ENCODE measurements at places on chromosomes 1 and 21.

DNA sequence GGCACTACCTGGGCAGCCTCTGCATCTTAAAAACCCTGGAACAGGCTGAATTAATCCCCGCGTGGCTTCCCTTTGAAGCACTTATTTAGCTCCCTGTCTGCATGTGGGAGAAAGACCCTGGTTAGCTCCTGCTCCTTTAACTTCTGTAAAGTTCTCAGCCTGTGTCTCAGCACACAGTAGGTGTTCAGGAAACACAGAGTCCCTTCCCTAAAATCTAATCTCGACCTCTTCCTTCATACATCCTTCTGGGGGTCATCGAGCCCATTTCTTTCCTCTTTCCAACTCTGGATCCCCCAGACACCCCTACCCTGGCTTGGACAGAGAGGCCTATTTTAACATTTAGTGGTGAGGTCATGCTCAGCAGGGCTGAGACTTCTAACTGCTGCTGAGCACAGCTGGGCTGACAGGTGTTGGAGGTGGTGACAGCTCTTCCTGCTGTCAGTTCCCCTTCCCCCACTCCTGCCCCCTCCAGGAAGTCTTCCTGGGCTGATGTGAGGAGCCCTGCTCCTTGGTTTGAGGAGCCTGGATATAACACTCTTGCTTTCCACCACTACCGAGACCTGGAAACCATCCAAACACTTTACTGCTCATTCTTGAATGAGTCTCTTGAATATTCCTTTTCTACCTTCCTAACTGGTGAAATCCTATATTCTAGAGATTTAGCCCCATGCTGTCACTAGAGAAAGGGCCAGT lies 5.3 kb downstream of the E2F2 start:
- DNase-seq, result no peak

GRCh38 chr1:21919520-21919919 lies 17.6 kb downstream of the HSPG2 start:
- DNase-seq, result no peak

DNA sequence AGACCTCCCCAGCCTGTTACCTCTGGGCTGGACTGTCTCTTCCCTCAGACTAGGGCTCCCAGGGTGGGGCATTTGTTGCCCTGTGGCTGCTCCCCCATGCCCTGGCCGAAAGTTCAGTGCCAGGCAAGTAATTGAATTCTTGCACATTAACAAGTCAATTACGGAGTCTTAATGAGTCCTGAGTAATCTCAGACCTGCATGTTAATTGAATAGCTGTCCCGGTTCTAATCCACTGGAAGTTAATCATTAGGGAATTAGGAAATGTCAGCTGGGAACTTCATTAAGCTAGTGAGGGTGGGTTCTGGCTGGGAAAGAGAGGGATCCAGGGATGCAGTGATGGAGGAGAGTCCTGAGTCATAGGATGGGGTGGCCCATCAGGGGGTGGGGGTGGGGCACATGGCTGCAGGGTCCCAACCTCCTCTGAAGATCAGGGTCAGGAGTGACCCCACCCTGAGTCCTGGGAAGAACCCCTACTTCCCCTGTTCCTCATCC lies 47.1 kb upstream of the CSF3R start:
- no peak for DNase-seq

GRCh38 chr1:23051290-23051909 lies 32.1 kb downstream of the KDM1A start:
- DNase-seq, result no peak

- DNase-seq, result no peak
These were observed 310.2 kb downstream of the NTNG1 start for GRCh38 chr1:107450899-107451664.

DNA sequence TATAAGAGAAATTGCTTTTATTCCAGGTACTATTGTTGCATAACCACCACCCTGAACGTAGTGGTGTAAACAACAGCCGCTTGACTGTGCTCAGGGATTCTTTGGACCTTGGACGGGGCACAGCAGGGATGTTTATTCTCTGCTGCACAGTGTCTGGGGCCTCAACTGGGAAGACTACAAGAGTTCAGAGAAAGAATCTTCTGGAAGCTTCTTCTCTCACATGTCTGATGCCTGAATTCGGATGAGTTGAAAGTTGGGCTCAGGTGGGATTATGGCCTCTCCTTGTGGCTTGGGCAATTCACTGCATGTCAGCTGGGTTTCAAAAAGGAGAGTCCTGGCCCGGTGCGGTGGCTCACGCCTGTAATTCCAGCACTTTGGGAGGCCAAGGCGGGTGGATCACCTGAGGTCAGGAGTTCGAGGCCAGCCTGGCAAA lies 19.0 kb upstream of the SSBP3 start:
- no peak for DNase-seq

DNA sequence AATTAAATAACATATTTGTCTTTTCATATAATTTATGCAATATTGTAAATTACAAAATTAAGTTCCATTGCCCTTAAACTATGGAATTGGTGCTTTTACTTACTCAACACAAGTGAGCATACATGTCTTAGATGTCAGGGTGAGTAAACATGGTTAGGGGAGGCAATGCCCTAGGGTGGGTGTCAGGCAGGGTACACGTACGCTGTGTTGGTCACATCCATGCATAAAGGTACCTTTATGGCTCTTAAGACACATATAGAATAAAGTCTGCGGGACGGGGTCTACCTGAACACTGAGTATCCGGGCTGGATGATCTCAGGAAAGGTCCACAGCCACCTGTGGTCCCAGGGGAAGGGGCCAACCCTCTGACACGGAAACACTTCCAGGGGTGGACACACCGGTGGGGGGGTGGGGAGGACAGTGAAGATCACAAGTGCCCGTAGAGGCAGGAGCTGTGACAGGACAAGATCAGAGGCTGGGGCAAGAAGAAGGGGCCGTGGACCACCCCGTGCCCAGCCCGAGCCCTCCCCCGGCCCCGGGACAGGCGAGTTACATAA lies 720 bp downstream of the LIN9 start:
- no peak for DNase-seq

DNA sequence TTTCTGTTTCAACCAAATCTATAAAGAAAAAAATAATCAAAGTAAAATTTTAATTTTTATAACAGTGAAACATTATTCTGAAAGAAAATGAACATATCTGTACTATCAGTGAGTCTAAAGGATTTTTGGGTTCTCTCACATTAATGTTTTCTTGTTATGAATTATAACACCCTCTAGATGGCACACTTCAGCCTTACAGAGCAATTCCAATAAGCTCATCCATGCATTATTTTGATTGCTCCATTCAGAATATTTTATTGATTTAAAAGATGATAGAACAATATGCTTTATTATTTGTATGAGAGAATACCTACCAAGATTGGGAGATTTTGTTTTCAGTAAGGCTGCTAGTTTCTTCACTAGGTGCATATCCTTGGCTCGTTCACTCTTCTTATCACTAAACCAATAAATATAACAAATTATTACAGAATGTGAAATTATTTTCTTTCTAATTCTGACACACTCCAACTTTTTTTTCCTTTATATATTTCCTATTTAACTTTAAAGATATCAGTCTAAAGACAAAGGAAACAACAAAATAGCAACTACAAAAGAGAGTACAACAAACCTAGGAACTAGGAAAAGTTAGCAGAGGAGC lies 82.4 kb downstream of the RAB3GAP2 start:
- DNase-seq, result no peak

- DNase-seq, result peak; percentile 82
These were observed 64.0 kb downstream of the ADARB1 start for GRCh38 chr21:45138199-45139002.

DNA sequence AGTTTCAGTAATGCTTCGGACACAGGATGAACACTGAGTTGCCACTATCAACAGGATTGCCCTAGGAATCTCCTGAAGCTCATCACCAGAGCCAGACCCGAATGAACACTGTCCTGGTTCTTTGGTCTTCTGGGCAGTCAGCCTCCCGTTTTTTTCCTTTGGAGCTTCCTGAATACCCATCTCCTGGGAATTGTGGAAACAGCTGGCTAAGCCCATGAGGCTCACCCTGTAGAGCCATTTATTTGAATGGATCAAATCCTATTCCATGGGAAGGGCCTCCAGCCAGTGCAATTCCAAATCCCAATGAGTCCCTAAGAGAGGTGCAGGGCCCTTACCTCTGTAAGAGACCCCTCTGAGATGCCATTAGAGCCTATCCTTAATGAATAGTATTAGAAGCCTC lies 5.9 kb downstream of the RCSD1 start:
- no peak for DNase-seq

DNA sequence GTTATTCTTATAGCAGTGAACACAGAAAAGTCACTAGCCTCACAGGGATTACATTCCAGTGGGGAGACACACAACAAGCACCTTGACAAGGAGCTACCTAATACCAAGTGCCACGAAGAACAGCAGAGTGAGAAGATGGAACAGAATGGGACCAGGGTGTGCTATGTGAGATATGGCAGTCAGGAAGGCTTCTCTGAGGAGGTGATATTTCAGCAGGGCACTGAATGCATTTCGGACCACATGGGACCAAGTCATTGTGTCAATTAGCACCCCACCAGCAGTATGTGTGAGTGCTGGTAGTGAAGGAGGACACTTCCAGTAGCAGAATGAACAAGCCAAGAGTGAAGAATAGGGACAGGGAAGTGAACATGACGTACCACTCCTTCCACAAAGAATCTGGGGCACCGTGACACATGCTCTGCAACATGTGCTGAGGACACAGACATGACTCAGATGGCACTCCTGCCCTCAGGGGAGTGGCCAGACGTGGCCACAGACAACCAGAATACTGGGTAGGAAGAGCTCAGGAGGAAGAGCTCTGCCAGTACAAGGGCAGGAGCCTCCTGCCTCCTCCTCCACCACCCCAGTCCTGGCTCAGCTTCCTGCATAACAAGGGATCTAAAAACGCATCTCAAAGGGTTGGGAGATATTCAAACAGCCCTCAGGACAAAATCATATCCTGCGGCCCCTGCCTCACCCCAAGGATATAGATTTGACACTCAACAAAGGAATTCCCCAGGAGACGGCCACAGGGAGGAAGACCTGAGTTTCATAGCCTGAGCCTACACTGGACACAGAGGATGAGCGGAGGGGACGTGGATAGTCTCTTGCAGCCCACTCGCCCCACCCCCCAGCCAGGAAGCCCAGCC lies 102.5 kb downstream of the TRABD2B start:
- DNase-seq, result no peak

GRCh38 chr1:211236633-211237320 lies 22.4 kb upstream of the RCOR3 start:
- no peak for DNase-seq

GRCh38 chr21:39633770-39634181 lies 21.0 kb downstream of the B3GALT5 start:
- DNase-seq, result no peak

- no peak for DNase-seq
These were observed 131.9 kb upstream of the B3GALT2 start for GRCh38 chr1:193318347-193318746.

DNA sequence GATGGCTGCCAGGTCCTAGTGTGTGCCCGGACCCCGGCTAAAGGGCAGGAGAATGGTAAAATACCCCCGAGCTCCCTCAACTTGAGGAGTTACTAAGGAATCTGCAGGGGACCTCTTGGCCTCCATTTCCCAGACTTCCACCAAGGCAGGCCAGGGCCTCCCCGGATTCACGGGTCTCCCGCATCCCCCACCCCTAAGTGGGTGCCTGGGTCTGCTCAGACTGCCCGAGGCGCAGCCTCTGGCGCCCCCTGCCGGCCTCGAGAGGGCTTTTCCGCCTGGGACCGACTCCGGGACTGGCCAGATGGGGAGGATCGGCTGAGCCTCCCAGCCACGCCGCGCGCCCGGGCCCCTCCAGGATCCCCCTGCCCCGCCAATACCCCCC lies 1.7 kb downstream of the PLEKHG5 start:
- peak; percentile 78 for DNase-seq

DNA sequence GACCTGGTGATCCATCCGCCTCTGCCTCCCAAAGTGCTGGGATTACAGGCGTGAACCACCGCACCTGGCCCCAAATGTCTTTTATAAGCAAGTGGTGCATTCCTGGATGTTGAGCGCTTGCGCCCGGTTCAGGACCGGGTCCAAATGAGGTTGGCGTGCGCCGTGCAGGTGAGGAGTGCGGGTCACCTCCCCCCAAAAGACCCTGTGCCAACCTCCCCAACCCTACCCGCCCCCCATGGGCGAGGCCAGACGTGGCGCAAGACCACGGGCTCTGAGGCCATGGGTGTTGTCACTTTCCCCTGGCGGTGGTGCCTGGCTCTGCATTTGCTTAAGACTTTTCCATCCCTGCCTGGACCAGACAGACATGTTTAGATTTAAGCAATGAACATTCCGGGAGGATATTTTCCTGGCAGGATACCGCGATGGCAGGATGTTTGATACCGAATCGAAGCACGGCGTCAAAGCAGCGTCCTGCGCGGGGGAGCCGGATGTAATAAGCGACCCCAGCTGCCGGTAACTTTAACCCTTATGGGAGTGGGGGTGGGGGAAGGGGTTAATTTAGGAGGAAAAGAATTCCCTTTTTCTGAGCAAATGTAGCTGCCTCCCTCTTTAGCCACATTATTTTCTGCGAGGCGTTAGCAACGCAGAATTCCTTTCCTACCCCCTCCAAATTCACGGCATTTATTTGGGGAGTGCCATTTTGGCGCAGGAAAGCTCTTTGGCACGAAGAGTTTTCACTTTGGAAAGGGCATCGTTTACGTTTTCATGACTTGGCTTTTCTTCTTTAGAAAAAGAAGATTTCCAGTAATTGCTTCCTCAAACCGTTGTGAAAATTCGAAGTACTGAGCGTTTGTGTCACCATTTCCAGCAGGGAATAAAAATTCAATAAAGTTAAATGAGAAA lies 27.8 kb upstream of the RNF187 start:
- DNase-seq, result peak; percentile 77

- peak; percentile 57 for DNase-seq
These were observed 94.9 kb downstream of the MRPL39 start for GRCh38 chr21:25512095-25513081.

DNA sequence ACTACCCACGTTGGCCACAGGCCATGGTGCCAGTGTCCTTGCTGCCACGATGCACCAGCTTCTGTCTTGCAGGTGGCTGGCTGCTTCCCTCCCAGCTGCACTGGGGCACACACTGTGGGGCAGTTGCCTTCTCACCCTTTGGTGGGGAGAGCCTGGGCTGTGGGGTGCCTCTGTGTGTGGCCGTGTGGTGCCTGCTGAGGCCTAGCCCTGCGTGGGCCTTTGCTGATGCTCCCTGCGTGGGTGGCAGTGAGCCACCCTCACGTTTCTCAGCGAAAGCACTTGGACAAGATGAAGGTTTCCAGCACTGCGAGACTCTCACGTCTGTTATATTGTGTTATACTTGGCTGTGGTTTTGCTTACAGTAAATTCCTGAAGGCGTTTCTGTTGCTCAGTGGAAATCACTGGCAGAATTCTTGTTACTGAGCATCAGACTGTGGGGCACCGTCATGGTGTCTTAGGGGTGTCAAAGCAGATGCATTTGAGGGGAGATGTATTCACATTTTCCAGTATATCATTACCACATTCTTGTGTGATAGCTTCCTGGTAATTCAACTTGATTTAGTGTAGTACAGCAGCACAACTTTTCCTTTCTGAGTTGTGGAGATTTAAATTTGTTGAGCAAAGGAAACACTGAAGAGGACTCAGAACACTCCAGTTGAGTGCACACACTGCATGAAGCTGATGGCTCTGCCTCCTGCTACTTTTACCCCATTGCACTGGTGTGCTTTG lies 124.7 kb downstream of the PCBP3 start:
- peak; percentile 35 for DNase-seq

GRCh38 chr1:222413991-222414549 lies 133.8 kb downstream of the HHIPL2 start:
- no peak for DNase-seq

- peak; percentile 60 for DNase-seq
These were observed 697 bp downstream of the AGO3 start for GRCh38 chr1:35931446-35932157.
